CD8-positive, alpha-beta memory T cell (primary cell): ENCODE measurements at places on chromosomes 12 and 14.
A peak's percentile ranks its signal among the peaks of the same experiment; 100 is the strongest.

- DNase-seq: no peak
Observed at GRCh38 chr12:24896171-24896570, 52.7 kb downstream of the BCAT1 start.

DNA sequence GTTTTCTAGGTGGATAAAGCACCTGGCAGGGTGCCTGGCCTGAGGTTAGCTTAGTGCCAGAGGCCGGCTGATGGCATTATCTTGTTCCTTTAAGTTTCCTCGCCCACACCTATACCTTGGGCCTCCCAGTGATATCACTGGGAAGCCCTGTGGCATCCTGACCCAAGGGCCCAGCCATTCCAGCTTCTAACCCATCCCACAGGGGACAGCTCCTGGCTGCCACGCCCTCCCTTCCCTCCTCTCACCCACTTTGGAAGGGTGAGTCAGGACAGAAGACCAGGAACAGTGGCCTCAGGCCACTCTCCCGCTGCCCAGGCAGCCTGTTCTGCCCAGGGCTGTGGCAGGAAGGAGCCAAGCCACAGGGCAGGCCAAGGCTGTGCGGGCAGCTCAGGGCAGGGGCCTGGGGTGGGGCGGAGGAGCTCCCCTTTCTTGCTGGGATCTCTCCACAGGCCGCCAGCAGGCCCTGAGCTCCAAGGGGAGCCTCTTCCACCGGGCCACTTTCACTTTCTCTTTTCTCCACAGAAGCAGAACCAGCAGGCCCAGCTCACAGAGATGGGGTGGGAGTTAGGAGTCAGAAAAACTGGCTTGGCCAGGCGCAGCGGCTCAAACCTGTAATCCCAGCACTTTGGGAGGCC, 75.1 kb downstream of the IRF2BPL start:
- DNase-seq: peak; percentile 53

DNA sequence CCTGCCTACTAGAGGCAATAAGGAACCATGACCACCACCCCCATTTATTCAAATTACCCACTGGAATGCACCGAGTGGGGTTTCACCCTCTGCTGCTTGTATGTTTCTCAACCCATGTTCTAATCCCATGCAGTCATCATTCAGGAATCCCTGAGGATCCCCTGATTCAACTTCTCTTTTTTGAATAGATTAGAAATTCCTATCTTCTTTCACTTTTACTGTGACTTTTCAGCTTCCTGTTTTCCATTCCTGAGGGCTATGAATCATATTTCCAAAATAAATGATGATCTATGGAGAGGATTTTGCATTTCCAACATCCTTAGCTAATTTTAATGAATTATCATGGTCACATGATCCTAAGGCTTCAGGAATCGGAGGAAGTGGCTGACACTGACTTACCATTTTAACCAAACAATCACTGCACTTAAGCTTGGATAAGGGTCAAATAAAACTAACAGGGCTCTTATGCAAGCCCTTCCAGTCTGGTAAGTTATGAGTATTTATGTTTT, 19.4 kb upstream of the P2RX4 start:
- no peak for DNase-seq

DNA sequence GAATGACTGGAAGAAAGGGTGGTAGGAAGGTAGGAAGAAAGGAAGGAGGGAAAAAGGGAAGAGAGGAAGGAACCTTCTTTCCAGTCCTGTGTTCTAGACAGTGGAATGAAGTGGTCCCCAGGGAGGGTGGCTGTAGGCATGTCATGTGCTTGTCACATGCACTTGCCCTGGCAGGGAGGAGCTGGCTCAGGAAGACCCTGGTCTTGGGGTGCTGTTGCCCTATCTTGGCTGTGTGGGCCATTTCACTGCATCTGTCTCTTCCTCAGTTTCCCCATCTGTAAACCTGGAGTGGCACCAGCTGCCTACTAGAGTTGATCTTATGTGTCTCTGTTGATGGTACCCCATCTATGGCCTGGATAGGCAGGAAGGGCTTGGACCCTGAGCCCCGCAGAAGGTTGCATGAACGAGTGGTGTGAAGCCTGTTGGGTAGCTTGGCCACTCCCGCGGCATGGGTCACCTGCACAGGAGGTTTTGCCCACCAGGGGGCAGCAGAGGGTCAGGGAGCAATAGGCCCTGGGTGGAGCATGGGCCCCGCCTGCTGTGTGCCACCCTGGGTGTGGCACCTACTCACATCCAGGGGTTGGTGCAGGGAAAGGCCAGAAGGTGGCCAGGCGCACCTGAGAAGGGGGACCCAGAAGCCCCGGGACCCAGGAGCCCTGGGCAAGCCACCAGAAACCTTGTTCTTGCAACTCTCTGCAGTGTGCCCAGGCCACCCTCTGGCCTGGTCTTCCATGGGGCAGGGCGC, 25.1 kb downstream of the MEG3 start:
- DNase-seq: peak; percentile 67

GRCh38 chr14:53331921-53332320, 178.8 kb upstream of the DDHD1 start:
- DNase-seq: no peak

- no peak for DNase-seq
Observed at GRCh38 chr14:51929910-51930682, 59.2 kb upstream of the RTRAF start.

DNA sequence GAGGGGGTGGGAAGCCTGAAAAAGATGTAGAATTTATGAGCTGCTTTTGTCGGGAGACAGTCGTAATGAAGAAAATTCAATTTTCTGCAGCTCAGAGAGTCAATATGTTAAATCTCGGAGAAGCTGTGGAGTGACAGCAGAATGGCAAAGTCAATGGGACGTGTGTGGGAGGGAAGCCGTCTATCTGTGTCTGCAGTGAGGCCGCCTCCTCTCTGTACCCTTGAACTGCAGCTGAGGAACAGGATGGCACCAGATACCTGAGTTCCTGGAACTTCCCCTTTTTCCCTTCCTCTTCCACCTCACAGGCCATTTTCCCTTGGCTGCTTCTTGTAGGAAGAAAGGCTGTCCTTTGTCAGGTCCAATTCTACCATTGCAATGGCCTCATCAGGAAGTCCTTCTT, 9.3 kb upstream of the CALCOCO1 start:
- no peak for DNase-seq
